ENCODE measurements at places on chromosomes 12 and 14.
A peak's percentile ranks its signal among the peaks of the same experiment; 100 is the strongest.

DNA sequence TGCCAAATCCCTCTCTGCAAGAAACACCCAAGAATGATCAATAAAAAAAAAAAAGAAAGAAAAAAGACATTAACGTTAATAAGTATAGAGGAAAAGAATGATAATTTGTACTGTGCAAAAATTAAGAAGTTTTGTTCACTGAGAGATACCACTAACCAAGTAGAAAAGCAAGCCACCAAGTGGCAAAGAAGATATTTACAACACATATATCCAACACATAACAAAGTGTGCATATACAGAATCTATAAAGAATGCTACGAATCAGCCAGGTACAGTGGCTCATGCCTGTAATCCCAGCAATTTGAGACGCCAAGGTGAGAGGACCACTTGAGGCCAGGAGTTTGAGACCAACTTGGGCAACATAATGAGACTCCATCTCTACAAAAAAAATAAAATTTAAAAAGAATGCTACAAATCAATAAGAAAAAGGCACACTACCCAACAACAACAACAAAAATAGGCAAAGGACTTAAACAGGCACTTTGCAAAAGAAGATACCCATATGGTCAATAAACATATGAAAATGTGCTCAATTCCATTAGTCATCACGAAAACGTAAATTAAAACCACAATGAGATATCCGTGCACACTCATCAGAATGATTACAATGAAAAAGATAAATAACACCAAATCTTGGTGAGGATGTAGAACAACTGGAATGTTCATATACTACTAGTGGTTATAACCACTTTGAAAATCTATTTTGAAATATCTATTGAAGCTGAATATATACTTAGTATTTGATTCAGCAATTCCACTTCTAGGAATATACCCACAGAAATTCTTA, 19.8 kb downstream of the GALNT4 start:
- no peak for DNase-seq

DNA sequence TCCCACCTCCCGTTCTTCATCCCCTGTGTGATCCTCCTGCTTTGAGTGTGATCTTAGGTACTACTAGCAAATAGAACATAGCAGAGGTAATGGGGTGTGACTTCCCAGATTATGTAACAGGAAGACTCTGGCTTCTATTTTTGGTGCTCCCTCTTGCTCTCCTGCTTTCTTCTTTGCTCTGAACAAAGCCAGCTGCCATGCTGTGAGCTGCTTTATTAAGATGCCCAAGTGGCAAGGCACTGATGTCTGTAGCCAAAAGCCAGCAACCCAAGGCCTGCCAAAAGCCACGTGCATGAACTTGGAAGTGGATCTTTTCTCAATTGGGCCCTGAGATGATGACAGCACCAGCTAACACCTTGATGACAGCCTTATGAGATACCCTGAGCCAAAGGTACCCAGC, 5.8 kb upstream of the MFAP5 start:
- DNase-seq, result no peak

- no peak for DNase-seq
These were observed 9.7 kb downstream of the DDX47 start for GRCh38 chr12:12822886-12823285.

GRCh38 chr14:75847584-75847983, 134.2 kb downstream of the TGFB3 start:
- DNase-seq, result no peak

- DNase-seq, result no peak
These were observed 50.9 kb downstream of the DAO start for GRCh38 chr12:108930756-108931155.

- no peak for DNase-seq
These were observed 142.3 kb upstream of the TBX3 start for GRCh38 chr12:114826244-114826643.

DNA sequence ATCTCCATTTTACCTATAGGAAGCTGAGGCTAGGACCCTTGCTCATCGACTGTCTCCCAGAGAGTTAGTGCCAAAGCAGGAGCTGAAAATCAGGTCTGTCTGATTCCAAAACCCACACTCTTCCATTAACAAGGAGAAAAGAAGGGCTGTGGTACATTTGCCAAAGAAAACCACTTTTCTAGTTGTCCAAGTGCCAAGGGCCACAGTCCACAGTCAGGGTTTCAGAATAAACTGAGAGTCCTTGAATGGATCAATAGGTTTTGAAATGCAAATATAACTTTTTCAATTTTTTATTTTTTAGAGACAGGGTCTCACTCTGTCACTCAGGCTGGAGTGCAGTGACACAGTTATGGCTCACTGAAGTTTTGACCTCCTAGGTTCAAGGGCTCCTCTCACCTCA, 55.4 kb upstream of the ZFP36L1 start:
- no peak for DNase-seq

DNA sequence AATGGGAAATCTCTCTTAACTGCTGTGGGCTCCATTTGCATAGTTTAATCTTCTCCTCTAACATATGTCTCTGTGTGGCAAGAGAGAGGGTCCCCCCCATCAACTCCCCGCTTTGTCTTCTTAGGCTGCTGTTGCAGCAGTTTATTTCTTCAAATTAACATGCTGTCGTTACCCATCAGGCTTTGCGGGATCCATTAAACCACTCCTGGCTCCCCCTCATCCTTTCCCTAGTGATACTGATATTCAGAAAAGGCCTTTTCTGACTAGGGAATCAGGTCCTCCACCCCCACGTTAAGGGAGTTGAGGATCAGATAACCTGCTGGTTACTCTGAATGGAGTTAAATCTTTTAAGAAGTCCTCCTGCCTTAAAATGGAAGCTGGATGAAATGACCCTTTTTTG, 15.2 kb downstream of the GPR84 start:
- no peak for DNase-seq

DNA sequence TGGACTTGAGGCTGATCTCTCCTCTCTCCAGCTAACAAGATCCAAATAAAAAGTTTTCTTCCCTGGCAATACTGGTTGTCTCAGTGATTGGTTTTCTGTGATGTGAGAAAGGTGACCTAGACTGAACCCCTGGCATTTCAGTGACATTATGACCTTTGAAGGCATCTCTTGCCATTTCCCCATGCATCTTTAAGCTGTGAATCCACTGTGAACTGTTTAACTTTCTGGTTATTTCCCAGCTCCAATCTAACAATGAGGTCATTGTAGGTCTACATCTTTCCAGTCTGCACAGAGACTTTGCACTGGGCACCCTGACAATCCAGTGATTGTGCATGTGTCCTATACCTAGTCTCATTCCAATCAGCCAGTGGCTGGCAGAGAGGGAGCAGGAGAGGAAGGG, 155.9 kb upstream of the NUDT4 start:
- no peak for DNase-seq

- DNase-seq, result no peak
These were observed 107.3 kb downstream of the SLC41A2 start for GRCh38 chr12:104850781-104851180.

- no peak for DNase-seq
These were observed 124.7 kb downstream of the ZNF664 start for GRCh38 chr12:124097701-124098100.

DNA sequence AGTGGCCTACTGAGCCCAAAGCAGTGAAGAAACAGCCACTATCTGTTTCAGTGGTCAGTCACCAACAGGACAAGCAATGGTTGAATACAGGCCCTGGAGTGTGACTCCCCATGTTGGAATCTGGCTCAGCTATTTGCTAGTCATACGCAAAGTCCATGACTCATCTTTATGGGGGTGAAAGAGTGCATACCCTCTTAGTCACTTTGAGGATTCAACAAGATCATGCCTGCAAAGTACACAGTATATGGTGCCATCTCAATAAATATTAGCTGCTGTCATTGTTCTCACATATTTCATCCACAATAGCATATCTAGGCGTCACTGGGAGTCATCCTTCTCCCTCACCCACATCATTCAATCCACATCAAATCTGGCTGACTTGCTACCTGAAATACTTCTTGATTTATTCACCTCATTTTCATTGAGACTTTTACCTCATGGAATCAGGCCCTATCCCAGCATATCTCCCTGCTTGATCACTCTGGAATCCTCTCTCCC, 26.4 kb upstream of the STAB2 start:
- DNase-seq, result no peak

- DNase-seq, result no peak
These were observed 6.4 kb upstream of the GPR68 start for GRCh38 chr14:91250912-91251311.

- DNase-seq, result no peak
These were observed 113.4 kb upstream of the SCAF11 start for GRCh38 chr12:46103559-46104383.

- DNase-seq, result peak; percentile 57
These were observed 63.3 kb upstream of the ABCD2 start for GRCh38 chr12:39682689-39683477.

GRCh38 chr14:68788996-68789820, 3.7 kb downstream of the ZFP36L1 start:
- DNase-seq, result peak; percentile 93

GRCh38 chr12:128578045-128578444, 245.7 kb downstream of the SLC15A4 start:
- no peak for DNase-seq

DNA sequence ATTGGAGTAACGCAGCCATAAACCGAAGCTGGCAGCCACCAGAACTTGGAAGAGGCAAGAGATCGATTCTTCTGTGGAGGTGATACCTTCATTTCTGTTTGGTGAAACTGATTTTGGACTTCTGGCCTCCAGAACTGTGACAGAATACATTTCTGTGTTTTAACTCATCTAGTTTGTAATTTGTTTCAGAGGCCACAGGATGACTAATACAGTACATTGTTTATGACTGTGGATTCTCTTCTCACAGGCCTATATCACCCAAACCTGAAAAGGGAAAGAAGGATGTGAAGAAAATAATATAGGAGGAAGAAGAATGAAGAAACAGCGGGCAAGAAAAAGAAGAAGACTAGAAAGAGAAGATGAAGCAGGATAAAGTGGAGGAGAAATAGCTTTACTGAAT, 263.8 kb upstream of the DIO2 start:
- no peak for DNase-seq

GRCh38 chr12:113889076-113889475, 77.0 kb downstream of the RBM19 start:
- no peak for DNase-seq

- no peak for DNase-seq
These were observed 11.1 kb downstream of the GALNT16 start for GRCh38 chr14:69270795-69271708.

DNA sequence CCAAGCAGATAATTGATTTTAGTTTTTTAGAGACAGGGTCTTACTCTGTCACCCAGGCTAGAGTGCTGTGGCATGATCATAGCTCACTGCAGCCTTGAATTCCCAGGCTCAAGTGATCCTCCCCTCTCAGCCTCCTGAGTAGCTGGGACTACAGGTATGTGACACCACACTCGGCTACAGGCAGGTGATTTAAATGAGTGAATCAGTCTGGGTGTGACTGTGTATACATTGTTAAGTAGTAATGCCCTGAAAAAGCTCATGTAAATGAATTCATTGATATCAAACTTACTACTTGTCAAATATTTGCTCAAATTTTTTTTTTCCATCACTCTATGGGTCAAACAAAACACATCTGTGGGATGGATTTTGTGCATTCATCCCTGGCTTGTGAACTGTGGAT, 6.3 kb upstream of the USP44 start:
- no peak for DNase-seq

- no peak for DNase-seq
These were observed 214.9 kb upstream of the BTG1 start for GRCh38 chr12:92360543-92360942.

DNA sequence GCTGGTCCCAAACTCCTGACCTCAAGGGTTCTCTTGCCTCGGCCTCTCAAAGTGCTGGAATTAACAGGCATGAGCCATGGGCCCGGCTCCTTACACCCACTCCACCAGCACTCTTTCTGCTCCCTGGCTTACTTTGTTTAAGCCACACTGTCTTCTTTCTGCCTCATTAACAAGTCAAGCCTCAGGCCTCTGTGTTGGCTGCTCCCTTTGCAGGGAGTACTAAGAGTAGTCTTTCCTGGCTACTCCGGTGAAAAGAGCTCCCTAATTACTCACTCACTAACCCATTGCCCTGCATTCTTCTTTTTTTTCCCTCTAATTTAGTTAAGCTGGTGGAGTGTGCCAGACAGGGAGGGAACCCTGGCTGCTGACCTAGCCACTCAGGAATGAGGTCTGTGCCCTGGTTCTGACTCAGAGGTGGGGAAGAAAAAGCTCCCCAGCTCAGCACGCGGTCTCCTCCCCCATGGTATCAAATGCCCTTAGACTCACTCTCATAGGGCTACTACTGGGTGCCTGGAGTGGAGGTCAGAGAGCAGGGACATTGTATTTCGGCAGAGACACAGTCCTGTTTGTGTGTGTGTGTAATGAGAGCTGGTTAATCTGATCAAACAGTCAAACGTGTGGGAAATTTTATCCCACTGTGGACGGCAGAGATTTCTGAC, 19.8 kb downstream of the GALNT6 start:
- DNase-seq, result no peak

DNA sequence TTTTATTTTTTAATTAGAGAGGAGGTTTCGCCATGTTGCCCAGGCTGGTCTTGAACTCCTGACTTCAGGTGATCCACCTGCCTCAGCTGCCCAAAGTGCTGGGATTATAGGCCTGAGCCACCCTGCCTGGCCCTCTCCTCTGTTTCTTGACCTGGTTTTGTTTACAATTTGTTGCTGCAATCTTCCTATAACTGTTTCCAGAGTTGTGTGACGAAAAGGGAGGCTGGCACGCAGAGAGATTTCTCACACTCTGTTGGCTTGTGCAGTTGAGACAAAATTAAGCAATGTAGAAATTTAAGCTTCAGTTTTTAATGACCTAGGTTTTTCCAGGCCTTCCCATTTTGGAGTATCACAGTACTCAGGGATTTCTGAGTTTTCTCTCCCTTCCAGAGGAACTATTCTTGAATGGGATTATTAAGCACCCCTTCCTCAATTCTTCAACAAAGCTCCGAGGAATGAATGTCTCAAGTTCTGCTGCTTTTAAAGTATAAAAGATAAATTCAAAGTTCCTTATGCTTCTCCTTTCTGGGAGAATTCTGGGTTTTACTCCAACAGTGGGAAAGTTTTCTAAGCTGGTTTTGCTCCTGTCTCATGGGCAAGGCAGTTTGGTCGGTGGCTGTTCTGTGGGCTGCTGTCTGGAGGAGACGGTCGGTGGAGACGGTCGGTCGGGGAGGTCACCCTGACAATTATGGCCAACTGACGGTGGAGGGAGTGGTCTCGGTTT, 20.4 kb upstream of the FOS start:
- DNase-seq, result no peak

DNA sequence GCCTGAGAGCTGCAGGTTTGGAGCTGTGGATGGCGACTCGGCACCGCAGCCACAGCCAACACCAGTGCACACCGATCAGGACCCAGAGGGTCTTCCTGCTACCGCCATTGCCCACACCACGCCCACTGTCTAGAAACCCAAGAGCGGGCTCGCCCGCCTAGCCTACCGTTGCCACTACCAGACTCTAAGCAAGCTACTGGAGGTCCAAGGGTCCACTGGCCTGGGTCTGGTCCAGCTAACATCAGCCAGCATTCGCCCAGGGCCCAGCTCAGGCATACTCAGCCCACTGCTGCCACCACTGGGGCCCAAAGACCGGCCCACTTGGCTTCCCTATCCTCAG, 30.5 kb upstream of the MON2 start:
- no peak for DNase-seq

DNA sequence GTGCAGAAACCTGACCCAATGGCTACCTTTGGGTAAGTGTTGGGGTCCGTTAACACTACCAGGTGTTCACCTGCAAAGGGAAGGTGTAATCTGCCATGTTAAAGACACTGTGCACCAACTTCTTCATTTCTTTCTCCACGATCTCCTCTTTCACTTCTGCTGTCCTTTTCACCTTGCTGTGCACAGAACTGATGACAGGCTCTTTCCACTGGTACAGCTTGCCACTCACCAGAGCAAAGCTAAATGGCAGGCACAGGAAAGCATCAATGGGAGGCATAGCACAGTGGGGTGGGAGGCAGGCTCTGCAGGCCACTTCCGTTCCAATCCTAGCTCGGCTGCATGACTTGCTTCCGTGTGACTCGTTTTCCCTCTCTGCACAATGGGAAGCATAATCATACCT, 2.6 kb upstream of the C12orf76 start:
- no peak for DNase-seq
